ENCODE measurements at places on chromosomes 12 and 14. TPM values are rescaled to one million over a fixed set of nuclear protein-coding genes. Genes with fewer than 3 reads are reported as not detected.

DNA sequence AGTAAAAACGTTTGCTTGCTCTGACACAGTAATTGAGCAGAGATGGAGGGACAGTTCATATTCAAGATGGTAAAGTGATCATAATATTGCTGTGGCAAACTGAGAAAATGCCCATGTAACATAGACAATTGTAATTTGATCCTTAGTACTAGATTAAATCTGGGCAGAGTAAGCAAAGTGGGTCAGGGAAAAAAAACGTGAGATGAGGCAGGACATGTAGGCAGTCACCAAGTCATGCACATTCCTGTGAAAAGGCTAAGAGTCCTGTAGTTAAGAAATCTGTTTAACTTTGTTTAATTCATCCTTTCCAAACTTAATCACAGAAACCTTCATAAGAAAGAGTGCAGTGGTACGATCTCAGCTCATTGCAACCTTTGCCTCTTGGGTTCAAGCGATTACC lies 16.1 kb downstream of the BTBD7 start:
- no peak for DNase-seq

DNA sequence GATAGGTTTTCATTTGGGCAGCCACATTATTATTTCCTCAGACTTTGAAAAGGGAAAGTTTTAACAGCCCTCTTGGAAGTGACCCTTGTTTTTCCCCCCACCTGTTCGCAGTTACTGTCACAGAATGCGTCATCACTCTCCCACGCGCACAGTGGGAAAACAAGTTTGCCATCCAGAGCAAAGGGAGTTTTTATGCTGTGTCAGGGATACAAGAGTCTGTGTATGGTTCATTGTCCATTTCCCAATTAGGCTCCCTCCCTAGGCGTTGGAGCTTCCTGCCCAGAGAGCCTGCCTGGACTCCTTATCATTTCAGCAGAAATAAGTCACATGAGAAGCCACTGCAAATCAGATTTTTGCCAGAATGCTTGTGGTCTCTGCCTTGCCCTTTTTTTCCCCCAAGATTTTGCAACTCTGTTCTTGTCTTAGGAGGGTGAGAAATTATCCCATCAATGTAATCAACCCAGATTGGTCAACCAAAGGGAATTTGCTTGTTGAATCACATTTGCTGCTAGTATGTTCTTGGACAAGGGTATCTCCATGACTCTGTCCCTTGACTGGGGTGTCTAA lies 104.1 kb downstream of the IGF1 start:
- DNase-seq: no peak

DNA sequence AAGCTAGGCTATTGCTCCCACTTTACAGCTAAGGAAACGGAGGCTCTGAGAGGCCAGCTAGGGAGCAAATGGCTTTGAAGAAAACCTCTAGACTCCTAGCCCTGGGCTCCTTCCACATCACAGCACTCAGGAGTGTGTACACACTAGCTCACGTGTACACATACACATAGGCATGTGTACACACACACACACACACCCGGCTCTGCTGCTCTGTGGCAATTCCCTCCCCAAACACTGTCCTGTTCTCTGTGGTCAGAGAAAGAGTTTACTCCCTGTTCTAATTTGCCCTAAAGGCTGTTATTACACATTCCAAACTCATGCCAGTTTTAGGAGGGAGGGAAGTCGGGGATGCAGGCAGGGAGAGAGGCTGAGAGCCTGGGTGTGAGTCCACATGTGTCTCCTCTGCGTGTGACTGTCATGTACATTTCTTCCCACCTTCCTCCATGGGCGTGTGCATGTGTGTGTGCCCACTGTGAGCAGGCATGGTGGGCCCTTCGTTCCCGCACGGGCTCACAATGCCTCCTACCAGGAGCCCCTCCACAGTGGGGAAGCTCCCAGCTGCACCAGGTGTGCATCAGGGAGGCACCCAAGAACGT lies 14.2 kb downstream of the TRPV4 start:
- DNase-seq: no peak

Gene TAS2R13
- 0.04 TPM for polyA plus RNA-seq

- DNase-seq: no peak
These were observed 26.5 kb downstream of the MANSC1 start for GRCh38 chr12:12323591-12323990.

DNA sequence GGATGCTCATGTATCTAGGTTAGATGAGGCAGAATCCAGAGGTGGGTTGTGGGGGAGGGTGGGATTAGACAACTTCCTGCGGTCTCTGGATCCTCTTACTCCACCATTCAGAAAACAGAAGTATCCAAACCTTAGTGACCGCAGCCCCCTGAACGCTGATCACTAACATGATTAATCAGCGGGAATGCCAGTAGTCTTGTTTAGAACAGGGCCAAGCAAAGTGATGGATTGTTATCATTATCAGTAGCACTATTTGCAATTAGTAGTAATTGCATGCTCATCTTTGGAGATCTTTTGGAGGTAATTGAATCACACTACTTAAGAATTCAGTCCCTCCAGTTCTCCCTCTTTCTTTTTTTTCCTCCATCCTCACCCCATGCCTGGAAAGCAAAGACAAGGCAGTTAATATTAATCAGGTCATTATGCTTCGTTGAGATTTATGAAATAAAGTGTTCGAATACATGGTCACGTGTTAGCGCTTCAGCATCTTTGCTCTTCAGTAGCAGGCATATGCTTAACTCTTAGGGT lies 182.8 kb upstream of the NTF3 start:
- DNase-seq: no peak

DNA sequence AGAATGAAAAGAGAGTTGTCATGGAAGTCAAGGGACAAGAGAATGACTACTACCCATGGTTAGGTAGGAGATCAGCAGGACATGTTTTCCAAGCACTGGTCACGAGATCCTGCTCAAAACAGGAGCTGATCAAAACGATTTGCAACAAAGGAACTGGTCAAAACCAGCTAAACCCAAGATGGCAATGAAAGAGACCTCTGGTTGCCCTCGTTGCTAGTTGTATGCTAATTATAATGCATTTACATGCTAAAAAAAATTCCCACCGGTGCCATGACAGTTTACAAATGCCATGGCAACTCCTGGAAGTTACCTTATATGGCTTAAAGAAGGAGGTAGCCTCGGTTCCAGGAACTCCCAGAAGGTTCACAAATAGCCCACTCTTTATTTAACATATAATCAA lies 95.0 kb upstream of the OTX2 start:
- DNase-seq: no peak

DNA sequence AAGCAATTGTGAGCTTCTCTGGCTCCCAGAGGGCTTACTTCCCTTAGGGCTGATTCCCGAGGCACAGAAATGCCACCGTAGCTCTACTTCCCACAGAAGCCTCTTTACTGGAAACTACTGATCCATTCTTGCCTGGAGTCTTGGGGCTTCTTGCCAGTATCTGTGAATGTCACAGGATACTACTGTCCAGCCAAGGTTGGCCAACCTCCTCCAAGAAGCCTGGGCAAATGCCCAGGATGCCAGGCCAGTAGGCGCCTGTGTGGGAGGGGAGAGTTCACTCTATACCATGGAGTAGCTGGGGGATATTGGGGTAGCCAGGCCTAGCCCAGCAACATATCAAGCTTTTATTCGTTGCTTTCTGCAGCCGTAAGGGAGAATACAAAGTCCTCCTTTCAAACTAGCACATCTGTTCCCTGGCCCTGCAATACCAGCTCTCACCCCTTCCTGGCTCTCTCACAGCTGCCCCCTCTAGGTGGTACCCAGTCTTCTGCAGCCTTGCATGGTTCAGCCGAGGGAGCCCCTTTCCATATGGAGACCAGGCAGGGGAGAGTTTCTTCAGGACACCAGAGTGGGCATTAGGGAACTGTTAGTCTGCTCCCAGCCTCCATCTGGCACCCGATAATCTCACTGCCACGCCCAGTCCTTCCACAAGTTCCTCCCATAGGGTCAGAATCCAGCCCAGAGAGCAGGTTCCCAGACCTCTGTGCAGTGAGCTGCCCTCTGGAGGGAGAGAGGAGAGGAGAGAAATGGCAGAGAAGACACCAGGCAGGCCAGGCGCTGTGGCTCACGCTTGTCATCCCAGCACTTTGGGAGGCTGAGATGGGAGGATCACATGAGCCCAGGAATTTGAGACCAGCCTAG lies 24.3 kb upstream of the PLEK2 start:
- no peak for DNase-seq

Gene CD163L1
- polyA plus RNA-seq: 1.1 TPM

DNA sequence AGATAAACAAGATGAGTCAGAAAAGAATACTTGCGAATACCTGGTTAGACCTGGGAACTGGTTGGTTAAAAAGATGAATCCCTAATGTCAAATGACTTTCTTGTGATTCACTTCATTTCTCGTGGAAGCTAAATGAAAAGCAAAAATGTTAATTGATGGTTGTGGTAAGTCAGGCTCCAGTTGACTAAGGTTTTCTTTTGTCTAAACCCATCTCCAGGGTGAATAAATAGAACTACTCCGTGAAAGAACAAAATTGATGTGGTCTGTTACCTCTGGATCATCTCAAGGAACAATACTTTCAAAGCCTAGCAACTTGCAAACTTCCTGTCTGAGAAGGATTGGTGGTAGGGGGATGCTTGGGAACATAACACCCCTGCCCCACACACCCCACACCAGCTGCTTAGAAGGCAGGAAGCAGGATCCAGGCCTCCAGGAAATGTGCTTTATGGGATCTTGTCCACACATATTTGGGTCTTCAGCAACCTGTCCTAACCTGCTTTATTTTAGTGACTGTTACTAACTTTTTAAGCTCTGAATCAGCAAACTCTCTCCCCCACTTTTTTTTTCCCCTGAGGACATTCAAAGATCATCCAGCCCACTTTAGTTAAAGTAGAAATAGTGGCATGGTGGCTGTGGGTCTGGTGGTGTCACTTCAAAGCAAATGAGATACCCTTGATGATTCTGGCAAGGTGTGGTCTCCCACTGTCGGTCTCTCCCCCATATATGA lies 60.4 kb upstream of the PTHLH start:
- no peak for DNase-seq

Gene ISM2
- polyA plus RNA-seq: not detected

DNA sequence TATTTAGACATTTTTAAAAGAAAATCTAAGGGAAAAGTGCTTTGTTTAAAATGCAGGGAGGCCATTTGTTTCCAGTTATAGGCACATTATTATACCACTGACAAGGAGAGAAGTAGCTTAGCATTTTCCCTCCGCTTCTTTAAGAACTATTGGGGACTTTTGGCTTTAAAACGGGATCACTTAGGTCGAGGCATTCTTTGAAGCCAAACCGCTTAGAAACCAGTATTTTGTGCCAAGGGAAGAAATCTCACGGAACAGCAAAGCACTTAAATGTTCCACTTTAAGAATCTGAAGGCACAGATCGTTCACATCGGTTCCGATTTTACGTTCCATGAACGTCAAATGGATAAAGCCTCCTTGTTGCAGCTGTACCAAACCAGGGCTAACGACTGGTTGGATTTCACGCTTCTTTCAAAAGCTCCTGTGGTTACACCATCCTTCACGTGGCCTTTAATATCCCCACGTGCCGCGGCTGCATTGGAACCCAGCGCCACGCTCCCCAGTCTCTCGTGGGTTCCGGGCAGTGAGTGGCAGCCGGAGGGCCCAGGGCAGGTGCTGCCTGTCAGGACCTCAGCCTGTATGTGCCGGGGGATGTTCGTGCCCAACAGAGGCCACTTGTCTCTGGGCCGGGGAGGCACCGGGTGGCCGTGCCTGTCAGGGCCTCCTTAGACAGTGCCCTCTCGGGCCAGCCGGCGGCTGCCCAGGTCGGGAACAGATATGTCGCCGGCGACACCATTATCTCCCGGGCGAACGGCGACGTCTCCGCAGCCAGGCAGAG lies 195.4 kb downstream of the KIF26A start:
- DNase-seq: no peak

Gene GNB3
- polyA plus RNA-seq: 15.0 TPM

Gene CD4
- 2.6 TPM for polyA plus RNA-seq

DNA sequence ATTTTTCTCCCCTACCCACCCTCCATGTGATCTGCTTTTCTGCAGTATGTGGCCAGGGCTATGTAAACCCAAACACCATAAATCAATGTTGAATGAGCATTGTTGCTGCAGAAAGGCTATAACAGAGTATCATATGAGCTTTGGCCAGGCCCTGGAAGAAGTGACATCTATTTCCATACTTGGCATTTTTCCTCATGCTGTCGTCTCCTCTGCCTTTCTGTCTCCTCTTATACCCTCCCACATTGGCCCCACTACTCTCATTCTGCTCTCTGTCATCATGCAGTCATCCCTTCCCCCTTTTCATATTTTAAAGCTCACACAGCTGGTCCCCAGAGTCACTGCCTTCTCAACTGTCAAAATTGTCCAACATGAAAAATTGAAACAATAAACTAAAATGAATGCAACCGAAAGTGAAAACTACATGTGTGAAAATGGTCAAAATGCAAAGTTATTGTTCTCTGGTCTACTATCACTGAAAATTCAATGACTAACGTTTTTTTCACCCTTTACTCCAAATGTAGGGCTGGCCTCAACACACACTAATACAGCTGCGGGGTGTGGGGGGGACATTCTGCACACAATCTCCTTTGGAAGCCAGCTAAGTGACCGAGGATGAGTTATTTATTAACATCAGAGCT lies 290.7 kb upstream of the TMPO start:
- no peak for DNase-seq

GRCh38 chr12:5455045-5455444 lies 23.1 kb downstream of the NTF3 start:
- no peak for DNase-seq

GRCh38 chr14:58072288-58073071 lies 79.5 kb downstream of the ARMH4 start:
- peak; percentile 62 for DNase-seq

- DNase-seq: no peak
These were observed 29.1 kb upstream of the TMEM263 start for GRCh38 chr12:106926657-106927056.

- DNase-seq: peak; percentile 55
These were observed 57.1 kb downstream of the DYRK2 start for GRCh38 chr12:67705394-67706370.

Gene KRT85
- polyA plus RNA-seq: not detected

DNA sequence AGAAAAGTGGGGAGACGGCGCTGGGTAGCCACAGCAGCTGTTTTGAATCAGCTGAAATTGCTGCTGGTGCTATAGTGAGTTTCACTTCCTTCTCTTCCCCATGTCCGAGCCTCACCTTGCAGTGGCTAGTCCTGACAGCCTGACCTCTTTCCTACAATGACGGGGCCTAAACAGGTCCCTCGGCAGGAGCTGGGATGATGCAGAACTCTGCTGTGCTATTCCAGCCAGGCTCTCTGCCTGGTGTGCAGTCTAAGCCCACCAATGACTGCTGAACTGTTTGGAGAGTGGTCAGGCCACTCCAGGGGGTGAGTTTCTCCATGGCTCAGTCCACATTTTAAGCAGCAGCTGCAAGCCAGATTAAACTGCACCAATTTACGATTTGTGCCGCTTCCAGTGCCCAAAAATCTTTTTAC lies 207.3 kb downstream of the TTC7B start:
- no peak for DNase-seq

GRCh38 chr14:100214770-100215083 lies 24.2 kb upstream of the YY1 start:
- no peak for DNase-seq

Gene DHRS7
- polyA plus RNA-seq: 38.1 TPM

Measured in heart right ventricle (tissue), 16 donors.